Pons (tissue), 1 donor: ENCODE measurements at places on chromosomes 5 and 9.
A peak's percentile ranks its signal among the peaks of the same experiment; 100 is the strongest.

DNA sequence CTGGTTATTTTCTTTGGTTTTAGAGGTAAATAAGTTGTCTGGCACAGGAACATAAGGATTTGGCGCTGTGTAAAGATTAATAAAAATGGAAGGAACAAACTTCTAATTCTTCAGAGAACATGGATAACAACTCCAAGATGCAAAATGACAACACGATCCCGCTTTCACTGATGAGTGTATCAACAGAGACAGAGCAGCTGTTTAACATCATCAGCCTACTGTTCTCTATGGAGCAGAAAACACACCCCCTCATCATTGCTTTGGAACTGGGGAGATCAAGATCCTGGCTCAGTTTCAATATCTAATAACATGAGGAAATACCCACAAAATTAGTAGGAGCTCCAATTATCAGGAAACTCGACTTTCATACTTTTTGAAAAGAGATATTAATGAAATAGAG lies 8.3 kb upstream of the GAS1 start:
- DNase-seq: no peak

GRCh38 chr5:13816126-13816525 lies 128.4 kb downstream of the DNAH5 start:
- no peak for DNase-seq

DNA sequence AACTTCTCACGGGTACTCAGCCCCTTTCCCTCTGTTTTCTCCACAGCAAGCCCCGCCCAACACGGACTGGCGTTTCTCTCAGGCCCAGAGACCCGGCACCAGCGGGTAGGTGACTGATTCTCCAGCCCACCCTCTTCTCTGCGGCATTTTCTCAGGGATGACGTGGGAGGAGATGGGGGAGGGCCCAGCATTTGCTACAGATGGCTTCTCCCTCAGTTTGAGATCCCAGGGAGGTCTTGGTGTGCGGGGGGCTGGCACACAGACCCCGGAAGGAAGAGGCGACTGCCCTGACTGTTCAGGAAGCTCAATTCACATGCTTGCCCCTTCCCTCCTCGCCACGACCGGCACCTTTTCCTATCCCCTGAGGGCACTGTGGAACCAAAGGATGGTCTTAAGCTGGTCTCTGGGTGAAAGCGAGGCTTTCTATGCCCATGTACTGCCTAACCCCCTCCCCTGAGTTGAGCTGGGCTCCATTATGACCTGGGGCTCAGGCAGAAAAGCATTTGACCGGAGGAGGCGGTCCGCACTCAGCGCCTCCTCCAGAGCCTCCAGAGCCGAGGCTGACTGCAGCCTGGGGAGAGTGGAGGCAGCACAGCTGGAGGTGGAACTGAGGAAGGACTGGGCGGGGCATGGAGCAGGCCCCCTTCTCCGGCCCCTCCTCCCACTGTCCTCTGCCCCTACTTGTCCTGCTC lies 6.0 kb downstream of the PCDHGC5 start:
- no peak for DNase-seq

DNA sequence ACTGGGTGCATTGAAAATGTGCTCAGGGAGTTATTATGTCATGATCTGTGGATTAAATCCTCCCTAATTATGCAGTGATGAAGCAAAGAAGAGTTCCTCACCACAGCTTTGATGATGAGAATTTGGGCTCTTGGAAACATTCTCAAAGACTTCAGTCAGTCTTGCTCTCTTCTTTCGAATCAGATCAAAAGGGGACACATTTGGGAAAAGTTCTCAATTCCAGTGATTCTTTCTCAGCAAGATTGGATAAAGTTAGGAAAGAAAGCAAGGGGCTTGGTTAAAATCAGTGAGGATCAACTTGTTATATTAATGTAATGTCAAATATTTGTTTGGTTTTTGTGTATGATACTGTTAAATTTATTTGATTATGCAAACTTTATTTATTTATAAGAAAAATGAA lies 411.3 kb upstream of the ACTBL2 start:
- no peak for DNase-seq

DNA sequence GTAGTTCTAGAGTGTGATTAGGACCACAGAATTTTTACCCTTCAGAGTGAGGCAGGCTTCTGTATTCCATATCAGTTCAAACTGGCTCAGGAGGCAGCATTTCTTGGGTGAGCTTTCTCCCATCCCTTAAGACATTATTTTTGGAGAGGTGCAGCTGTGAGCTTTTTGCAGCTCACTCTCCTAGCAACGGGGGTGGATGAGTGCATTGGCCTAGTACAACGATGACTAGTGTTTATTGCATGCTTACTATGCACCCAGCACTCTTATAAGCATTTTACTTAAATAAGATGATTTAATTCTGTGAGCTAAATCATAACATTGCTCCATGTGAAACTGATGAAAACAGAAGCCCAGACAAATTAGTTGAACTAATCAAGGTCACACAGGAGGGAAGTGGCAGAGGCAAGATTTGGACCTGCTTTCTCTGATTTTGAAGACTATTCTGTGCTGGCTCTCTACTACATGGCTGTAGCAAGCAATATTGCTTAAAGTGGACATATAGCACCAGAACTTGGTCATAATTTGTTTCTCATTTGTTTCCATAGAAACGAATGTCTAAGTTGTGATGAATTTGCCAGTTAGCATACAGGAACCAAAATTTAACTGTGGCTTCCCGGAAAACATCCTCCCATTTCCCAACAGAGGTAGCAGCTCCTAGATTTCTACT lies 372.1 kb upstream of the RIOK2 start:
- DNase-seq: no peak

DNA sequence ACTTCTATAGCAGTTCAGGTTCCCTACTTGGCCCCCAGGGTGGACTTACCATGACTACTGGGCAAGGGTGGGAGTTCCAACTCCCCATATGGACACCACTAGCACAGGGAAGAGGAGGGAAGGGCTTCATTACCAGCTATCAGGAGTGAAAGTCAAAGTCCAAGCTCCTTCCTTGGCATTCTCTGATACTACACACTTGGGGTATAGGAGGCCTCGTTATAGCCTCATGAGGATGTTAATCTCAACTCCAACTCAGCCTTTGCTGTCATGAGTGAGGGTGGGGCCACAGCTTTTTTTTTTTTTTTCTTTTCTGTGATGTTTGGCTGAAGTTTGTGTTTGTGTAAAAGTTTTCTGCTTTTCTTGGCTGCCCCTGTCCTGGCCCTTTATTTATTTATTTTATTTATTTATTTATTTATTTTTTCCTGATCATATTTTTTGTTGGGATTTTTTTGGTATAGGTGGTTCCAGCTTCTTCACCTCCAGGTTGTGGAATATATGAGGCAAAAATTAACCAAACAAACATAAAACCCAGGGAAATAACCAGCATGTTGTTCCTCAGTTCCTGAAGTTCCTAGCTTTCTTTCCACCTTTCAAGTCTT lies 8.7 kb downstream of the GARIN3 start:
- DNase-seq: no peak

DNA sequence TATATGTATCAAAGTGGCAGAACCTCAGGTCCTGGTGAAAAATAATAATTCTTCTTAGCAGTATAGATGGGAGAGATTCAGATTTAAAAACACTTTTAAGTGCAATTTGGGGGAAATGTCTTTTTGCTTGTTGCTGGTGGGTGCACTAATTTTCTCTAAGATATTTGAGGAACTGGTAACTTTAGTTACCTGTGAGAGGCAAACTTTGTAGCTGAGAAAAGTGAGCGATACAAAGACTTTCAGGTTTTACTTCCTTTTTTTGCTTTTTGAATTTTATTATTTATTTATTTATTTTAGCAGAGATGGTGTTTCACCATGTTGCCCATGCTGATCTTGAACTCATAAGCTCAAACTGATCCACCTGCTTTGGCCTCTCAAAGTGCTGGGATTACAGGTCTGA lies 303.1 kb upstream of the PTGER4 start:
- DNase-seq: no peak

- DNase-seq: no peak
Observed at GRCh38 chr5:42908086-42908485, 96.4 kb upstream of the SELENOP start.

- no peak for DNase-seq
Observed at GRCh38 chr9:8384091-8384490, 584.5 kb upstream of the DMAC1 start.

- no peak for DNase-seq
Observed at GRCh38 chr5:58335518-58335917, 124.4 kb downstream of the PLK2 start.

DNA sequence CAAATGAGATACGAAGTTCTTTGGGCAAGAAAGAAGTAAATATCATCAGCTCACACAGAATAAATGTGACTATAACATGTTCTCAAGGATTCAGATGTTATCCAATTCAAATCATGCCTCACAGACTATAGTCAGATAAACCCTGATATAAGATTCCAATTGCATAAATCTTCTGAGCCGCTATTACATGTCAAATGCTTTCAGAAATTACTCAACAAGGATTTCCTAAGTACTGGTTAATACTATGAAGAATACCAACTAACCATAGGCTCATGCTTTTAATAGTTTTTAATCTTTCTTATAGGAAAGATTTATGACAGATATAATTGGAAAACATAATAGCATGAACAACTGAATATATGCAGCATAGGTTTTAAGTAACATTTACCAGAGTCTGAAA lies 73.6 kb downstream of the BAAT start:
- peak; percentile 14 for DNase-seq

GRCh38 chr9:133142684-133143622 lies 20.8 kb downstream of the GBGT1 start:
- no peak for DNase-seq

GRCh38 chr5:72440207-72440638 lies 67.0 kb downstream of the ZNF366 start:
- DNase-seq: no peak

DNA sequence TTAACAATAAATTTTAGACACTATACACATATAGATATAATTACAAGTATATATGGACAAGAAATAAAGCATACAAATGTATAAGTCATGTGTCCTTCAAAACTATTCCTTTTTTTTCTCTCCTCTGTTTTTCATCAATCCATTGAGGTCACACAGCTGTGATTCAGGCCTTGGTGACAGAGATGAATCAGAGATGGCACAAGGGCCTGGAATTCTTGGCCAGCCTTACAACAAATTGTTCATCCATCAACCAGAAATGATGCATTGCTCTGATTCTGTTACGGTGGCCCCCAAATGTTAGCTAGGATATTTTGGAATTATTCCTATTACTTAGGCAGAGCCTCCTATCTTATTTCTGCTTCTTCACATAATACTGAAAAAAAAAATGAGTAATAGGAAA lies 108.7 kb upstream of the MPDZ start:
- no peak for DNase-seq

- DNase-seq: no peak
Observed at GRCh38 chr5:3598207-3598606, 2.6 kb downstream of the IRX1 start.

DNA sequence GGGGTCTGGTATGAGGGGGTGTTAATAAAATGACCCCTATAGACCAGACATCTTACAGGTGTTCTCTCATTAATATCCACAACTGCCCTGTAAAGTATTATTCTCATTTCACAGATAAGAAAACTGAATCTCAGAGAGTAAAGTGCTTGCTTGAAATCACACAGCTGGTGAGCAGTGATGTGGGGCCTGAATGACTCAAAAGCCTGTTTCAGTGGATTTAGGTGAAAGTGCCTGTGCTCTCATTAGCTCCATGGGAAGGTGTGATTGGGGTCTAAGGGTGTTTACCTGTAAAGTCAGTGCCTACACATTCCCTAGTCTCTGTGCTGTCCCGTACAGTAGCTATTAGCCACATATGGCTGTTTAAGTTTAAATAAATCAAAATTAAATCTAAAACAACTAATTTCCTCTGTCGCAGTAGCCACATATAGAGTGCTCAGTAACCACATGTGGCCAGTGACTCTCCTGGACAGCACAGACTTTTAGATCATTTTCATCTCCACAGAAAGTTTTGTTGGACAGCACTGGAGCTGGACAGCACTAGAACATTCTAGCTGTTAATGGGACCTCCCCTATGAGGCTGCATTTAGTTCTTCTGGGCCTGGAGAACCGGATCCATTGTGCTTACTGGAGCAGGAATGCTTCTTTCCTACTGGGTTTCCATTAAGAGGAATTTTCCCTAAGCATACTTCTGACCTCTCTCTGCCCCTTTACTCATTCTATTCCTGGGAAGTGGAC lies 52.5 kb upstream of the SEMA6A start:
- DNase-seq: no peak

DNA sequence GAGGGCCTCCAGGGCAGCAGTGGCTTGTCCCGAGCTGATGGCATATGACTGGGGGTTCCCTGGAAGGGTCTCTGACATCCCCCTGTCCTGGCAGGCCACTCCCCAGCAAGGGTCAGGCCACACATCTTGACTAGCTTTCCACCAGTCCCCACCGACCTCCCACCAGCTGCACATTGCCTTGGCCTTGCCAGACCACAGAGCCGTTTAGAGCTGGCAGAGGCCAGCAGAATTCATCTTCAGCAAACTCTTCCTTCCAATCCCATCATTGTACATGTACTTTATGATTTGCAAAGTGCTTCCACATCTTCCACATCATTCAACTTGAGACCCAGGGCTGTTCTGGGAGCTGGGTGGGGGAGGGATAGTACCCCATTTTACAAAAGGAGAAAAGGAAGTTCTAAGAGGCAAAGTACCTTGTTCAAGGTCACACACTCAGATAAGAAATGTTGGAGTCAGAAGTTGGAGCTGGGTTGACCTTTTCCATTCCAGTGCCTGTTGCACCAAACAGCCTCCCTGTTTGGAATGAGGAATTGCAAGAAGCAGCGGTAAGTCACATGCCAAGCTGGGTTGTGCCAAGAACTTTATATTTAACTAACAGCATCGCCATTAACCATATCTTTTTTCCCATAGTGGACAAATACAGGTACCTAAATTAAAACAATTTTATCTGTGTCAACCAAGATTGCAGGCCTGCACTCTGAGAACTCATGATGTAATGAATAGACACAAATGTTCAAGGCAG lies 25.8 kb upstream of the COL15A1 start:
- no peak for DNase-seq

DNA sequence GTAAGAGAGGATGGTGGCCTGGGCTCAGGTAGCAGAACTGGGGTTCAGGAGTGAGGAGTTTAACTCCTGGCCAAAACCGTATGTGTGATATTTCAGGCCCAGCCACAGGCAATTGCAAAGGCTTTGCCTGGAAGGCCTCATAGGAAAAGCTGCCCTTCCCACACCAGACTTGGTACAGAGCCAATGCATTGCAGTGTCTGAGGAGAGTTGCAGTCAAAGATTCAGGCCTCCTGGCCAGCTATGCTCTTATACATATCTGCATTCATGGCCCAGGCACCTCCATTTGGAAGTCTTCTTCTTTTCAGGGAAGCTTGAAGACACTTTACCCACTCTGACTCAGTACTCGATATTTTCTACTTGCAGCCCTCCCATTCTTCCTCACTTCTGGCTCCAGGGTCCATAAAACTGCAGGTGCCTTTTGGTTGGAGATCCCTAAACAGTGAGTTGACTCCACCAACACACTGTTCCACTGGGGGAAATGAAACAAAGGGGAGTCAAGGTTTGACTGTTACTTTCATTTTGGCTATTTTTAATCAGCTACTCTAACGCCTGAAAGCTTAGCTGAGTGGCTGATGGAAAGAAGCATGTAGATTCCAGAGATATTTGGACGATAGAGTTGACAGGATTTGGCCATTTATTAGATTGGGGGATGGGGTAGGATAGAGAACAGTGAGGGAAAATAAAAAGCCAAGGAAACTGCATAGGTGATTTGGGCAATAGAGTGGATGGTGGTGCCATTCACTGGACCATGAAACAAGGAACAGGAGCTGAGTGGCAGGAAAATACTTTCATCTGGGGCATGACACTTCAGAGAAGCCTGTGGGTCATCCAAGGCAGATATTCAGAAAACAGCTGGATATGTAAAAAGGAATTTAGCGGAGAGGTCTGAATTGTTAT lies 30.6 kb upstream of the IL33 start:
- no peak for DNase-seq

- no peak for DNase-seq
Observed at GRCh38 chr9:129493002-129493705, 127.7 kb downstream of the C9orf50 start.

- DNase-seq: peak; percentile 89
Observed at GRCh38 chr9:134366223-134367031, 40.2 kb downstream of the RXRA start.
